Epithelial cell of esophagus (primary cell): ENCODE measurements at places on chromosomes 3 and 15.

- no peak for DNase-seq
Observed at GRCh38 chr15:90523373-90523772, 6.3 kb upstream of the CRTC3 start.

- DNase-seq: no peak
Observed at GRCh38 chr3:109131276-109131675, 5.2 kb upstream of the C3orf85 start.

DNA sequence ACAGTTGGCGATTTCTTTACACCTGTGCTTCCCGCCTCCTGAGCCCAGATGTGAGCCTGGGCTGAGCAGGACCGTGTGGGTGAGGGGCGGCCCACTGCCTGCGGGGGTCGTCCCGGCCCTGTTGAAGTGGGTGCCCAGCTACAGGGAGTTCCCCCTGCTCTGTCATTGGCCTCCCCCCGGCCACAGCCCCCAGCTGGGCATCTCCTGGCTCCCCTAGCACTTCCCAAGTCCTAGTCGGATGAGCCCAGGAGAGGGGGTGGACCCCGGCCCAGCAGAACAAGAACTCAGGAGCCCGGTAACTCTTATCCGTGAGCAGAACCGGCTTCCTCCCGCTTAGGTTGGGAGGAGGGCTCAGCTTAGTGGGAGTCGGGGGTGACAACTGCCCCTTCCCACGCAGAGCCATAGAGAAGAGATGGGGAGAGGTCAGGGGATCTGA is 757 bp downstream of the PAQR5 start:
- no peak for DNase-seq

DNA sequence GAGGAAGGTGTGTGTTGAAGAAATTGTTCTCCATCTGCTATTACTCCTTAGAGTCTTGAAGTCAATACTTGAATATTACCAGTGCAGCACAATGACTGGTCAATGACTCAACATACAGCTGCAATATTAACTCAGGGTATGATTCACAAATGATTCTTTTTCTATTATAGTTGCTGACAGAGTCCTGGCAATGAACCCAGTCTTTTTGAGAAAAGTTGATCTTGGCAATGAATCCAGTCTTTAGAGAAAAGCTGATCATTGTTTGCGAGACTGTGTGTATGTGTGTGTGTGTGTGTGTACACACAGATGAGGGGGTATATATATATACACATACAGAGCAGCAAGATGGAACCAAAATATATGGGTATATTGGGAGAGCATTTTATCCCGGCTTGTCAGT is 315.1 kb downstream of the ZNF385D start:
- DNase-seq: peak; percentile 95

GRCh38 chr3:52188556-52188955 is 9.4 kb upstream of the ALAS1 start:
- DNase-seq: no peak

GRCh38 chr3:2246873-2247648 is 148.4 kb downstream of the CNTN4 start:
- no peak for DNase-seq

DNA sequence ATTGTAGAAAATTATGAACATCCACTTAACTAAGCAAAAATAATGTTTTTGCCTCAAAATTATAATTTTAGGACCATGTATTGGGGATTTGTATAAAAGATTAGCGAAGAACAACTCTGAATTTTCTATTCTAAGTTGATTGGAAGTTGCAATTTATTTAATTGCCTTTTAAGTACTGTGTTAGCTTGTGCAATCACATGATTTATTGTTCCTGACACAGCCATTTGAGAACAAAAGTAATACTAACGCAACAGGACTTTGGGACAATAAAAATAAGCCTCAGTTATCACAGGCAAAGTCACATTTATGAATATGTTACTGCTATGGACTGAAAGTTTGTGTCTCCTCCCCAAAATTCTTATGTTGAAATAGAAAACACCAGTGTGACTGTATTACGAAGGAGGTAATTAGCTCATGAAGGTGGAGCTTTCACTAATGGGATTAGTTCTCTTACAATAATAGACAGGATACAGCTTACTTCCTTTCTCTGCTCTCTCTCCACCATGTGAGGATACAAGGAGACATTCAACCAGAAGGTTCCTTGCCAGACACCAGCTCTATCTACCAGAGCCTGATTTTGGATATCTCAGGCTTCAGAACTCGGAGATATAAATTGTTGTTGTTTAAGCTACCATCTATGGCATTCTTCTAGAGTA is 745.9 kb downstream of the ZBBX start:
- DNase-seq: no peak

- no peak for DNase-seq
Observed at GRCh38 chr3:154184582-154184981, 63.4 kb downstream of the ARHGEF26 start.

DNA sequence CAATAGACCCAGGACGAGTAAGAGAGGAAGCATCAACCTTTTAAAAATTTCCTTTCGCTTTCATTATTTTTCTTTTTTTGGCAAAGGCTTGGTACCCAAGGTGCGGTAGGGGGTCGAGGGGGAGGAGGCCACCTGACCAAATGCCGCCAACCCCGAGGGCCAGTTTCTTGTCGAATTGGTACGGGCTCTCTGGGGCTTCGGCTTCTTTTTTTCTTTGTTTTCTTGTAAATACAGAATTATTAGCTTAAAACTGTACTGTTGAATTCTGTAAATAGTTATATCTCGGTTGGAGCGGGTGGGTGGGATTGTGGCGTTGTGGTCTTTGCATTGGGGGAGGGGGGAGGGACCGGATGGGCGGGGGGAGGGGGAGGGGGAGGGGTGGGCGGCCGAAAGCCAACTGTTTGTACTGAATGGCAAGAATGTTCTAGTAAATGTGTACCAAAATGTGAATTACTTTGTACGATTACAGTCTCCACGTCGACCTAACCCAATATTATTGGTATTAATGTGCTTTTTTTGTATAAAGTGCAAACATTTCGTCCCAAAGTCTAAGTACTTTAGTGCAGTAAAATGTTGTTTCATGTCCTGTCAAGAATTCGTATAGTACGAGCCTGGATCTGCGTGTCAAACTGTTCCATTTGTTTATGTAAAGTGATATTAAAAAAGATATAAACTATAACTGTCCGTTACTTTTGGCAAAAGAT is 4.7 kb downstream of the ZIC1 start:
- no peak for DNase-seq

GRCh38 chr15:55916666-55917409 is 76.6 kb downstream of the NEDD4 start:
- DNase-seq: peak; percentile 91

DNA sequence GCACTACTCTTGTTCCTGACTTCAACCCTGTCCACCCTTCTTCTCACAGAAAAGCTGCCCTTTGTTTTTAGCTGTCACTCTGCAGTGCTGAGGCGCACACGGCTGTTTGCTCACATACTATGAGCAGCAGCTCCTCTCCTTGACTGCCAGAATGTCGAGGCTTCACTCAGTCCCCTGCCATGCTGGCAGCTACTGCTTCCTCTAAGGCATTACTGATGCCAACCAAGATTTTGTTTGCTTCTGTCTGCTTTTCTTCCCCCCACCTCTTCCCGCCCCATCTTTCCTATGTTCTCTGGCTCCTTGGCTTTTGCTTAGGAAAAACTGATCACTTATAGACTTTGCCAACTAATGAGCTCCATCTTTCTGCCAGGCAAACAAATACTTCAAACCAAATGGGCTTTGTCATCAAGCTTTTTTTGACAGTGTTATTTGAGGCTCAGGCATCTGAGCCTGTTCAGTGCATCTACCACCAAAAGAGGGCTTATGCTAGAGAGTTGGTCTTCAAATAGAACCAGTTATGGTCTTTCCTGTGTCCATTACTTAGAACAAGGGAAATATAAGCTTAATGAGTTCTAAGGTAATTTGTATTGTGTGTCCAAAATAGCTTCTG is 81.0 kb downstream of the FBXL2 start:
- no peak for DNase-seq

DNA sequence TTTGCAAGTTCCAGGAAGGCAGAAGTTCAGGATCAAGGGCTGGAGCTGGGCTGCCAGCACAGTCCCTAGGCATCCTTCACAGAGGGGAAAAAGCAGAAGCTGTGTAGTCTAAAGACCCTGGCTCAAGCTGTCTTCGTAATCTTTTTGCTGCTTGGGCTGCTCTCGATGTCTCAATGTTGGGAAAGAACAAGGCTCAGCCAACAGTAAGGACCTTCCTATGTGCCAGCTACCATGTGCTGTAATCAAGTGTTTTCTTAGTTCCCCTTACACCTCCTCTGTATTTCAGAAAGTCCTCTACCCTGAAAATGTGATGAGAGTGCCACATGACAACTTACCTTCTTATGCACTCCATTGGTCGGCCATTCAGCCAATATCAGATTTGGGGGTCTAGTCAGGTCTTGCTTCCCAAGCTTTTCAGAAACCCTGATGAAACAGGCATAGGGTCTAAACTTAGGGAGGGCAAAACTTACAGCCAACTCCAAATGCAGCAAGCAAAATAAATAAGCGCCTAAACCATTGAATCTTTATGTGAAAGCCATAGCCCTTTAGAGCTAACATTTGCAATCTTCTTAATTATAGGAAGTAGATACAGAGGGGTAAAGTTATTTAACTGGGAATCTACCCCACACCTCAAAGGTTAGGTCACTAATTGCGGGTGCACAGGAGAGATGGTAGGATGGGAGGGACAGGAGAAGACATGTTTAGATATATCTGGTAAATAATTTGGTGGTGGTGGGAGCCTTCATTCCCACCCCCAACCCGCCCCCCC is 1.2 kb upstream of the EDEM1 start:
- DNase-seq: no peak

- peak; percentile 72 for DNase-seq
Observed at GRCh38 chr3:71241981-71242560, 341.5 kb downstream of the FOXP1 start.

- DNase-seq: no peak
Observed at GRCh38 chr3:69353503-69353902, 32.4 kb downstream of the FRMD4B start.

DNA sequence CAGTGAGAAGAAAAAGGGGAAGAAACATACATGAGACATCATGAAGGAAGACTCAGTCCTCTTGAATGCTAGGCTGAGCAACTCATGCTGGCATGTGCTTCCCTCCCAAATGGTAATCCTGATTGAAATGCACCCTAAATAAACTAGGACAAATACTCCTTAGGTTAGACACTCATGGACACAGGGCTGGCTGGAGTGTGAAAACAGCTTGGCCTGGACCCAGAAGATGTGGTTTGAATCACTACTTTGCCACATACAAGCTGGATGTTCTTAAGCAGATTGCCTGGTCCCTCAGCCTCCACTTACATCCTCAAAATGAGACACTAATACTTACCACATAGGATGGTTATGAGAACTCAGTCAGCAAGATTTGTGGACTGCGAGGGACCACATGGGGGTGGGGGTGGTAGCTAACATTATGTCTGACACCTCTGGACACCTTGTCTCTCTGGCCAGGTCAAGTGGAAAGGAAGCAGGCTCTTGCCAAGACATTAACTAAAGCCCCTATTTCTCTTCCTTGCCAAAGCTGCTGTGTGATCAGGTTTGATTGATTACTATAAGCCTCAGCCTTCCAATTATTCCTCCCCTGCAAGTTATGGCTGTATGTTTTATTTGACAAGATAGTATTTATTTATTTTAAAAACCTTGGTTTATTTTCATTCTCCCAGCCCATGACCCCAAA is 138.9 kb upstream of the SLC7A14 start:
- DNase-seq: peak; percentile 47

GRCh38 chr15:57149196-57149595 is 227.1 kb upstream of the CGNL1 start:
- peak; percentile 67 for DNase-seq

DNA sequence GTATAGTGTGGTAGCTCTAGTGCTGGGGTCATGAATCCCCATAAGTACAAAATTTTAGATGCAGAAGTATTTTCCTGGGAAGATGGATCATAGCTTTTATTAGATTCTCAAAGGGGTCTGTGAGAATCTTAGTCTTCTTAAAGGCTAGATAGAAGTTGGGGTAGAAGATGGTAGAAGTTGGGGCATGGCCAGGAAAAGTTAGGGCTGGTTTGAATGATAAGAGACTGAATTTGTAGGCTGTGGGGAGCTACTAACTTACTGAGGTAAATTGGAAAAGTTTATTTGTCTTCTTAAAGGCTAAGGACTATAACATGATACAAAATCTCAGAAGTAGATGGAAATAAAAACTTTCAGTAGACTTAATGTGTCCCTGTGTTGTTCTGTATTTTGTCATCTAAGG is 1.6 kb upstream of the UBE2Q2 start:
- DNase-seq: no peak

DNA sequence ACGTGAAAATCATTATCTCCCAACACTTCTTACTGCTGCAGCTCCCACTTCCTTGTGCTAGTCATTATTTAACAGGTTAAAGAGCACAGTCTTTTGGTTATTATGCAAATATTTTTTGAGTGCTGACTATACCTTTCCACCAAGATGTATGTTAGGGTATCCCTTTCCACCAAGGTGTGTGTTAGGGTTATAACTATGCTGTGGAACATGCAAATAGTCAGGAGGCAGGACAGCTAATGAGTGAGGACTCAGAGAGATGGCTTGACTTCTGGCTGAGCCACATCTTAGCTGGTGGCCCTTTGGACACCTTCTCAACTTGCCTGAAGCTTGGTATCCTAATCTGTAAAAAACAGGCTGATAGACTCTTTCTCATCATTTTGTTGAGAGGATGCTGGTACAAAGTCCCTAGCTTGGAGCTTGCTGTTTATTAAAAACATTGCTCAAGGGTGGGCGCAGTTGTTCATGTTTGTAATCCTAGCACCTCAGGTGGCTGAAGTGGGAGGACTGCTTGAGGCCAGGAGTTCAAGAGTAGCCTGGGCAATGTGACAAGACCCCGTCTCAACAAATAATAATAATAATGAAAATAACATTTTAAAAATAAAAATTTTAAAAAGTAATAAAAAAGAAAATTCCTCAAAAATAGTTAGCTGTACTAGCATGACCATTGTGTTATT is 160.5 kb upstream of the ADAMTS9 start:
- no peak for DNase-seq

DNA sequence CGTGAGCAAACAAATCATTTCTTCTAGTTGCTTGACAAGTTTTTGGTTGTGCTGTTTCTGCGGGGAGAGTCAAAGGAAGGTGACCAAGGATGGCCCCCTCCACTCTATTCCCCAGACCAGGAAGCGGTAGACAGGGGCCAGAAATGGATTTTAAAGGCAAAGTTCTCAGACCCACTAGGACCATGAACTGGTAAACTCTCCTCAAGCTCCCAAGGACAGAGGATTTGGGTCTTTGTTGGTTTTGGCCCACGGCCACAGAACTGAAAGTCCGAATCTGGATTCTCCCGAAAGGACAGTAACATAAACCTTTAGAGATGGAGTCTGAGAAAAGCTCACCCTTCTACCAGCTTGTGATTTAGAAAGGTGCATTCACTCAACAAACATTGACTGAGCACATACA is 85.9 kb upstream of the C2CD4B start:
- DNase-seq: no peak

- DNase-seq: peak; percentile 1
Observed at GRCh38 chr3:157746391-157746790, 243.2 kb upstream of the VEPH1 start.
